ENCODE measurements at places on chromosomes 7 and 10. TPM values are rescaled to one million over a fixed set of nuclear protein-coding genes. Genes with fewer than 3 reads are reported as not detected.
A peak's percentile ranks its signal among the peaks of the same experiment; 100 is the strongest.

DNA sequence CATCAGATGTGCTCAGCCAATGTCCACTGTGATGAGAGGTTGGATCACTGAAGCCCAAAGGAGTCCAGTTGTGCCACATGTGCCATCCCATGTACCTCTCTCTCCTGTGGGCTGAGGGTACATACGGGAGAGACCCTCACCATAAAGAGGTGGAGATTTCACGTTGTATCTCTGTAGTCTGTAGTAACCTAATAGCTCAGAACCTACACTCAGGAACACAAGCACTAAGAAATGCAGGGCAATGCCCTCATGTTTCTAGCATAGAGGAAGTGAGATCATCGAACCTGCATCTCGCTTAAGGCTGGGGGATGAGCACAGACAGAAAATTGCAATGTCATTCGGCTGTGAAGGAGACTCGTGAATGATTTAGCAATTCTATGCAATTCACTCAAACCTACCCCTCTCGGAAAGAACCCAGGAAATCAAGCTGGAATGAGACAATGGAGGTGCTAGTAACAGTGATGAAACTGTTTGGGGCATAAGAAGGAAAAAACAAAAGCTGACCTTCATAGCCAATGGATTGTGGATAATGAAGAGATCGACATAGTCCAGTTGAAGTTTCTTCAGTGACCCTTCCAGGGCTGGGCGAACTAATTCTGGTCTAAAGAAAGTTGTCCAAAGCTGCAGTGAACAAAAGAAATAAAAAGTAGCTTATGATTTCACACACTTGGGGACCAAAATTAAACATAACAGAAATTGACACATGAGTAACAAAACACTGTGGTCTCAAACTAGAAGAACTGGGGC is 80.3 kb upstream of the UCN3 start:
- DNase-seq, result no peak

C10orf71 gene
- total RNA-seq, result 356 TPM

MKX gene
- 0.24 TPM for total RNA-seq

DNA sequence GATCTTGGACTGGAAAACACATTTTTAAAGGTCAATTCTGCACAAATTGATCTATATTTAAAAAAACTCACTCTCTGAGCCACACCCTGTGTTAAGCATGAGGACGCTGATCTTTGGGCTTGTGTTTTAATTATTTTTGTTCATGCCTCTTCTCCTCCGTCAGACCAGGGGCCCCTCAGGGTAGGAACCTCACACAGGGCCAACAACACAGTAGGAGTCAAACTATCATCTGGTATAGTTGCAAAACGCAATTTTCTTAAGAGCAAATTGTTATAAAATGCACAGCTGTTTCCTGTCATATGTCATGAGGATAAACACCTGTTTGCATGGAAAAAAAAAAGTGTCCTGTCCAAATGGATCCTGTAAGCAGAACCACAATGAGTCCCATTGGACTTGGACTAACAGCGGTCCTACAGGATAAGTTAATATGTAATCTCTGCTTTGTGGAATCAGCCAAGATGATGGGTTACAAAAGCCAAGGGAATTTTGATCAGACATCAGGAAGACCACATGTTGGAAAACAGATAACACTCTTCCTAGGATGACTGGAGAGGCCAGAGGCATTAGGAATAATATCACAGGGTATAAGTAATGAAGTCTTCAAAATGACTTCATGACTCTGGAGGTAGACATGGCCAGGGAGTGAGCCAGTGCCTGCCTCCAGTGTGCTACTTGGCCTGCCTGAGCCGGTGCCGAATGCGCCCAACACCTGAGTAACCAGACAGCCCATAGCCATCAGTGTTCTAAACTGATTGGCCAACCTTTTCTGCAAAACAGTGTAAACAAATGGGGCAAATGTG is 184.9 kb upstream of the ADCY1 start:
- DNase-seq, result no peak

GRCh38 chr7:51376420-51377092 is 59.9 kb upstream of the COBL start:
- DNase-seq, result no peak

DNA sequence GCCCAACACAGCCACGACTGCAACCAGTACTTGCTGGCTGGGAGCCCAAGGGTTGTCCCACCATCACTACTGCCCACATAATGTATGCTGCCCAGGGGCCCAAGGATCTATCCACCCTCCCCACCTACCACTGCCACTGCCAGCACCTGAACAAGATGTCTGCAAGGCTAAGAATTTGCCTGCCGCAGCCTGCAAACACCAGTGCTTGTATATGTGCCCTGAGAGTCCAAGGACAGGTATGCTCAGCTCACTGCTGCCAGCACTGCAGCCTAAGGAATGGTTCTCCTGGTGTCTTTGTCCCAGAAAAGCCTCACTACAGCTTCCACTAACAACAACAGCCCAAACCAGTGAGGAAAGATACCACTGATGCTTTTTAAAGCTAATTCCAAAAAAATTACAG is 1174.0 kb downstream of the SORCS1 start:
- DNase-seq, result no peak

FGF8 gene
- total RNA-seq, result not detected

GRCh38 chr7:128781851-128782250 is 6.3 kb upstream of the OPN1SW start:
- DNase-seq, result no peak

CYP26C1 gene
- total RNA-seq, result not detected

DPYSL4 gene
- total RNA-seq, result 0.86 TPM

DNA sequence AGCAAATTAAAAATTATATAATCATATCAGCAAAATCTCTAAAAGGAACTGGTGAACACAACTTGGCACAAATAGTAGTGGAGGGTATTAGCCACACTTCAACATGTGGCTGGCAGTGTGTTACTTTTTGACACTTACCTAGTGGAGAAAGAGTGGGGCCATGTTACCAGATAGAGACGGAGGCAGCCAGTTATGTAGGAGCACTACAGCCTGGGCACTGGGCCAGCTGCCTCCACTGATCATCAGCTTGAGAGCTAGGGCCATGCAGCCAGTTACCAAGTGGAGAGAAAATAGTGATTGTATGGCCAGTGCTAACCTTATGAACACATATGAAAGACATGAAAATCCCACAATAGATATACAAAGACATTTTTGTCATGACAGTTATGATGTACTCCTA is 243.1 kb downstream of the CTNNA3 start:
- DNase-seq, result no peak

DNA sequence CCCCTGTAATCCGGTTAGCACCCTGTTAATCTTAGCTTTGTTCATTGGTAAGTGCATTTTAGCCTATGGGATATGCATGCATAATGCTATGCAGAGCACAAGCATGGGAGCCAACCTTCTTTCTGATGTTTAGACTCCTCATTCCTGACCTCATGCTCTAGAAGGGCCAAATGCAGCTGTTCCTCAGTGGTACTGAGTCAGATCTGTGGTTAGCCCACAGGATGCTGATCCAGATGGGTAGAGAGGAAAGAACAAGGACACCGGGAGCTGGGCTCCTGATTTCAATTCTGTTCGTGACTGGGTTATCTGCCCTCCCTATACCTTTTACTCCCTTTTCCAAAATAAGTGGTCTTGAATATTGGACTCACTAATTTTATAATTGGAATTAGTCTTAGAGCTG is 31.7 kb upstream of the C10orf90 start:
- DNase-seq, result no peak

OGDHL gene
- total RNA-seq, result not detected

NEUROG3 gene
- not detected for total RNA-seq

DNA sequence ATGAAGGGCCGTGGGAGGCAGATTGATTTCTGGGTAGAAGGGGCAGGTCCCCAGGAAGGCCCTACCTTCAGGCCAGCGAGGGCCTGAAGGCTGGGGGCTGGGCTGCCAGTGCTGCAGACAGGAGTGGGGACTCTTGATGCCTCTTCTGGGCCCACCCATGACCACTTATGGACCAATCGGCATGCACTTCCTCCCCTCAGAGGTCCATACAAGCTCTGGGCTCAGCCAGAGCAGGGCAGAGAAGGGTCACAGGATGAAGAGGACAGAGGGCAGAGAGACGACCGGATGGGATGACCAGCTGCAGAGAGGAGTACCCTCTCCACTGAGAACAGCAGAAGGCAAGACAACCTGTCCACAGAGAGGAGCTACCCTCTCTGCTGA is 120.1 kb downstream of the DYNC2I1 start:
- no peak for DNase-seq

PPP1R9A gene
- 13.5 TPM for total RNA-seq

SPACDR gene
- total RNA-seq, result not detected

DNA sequence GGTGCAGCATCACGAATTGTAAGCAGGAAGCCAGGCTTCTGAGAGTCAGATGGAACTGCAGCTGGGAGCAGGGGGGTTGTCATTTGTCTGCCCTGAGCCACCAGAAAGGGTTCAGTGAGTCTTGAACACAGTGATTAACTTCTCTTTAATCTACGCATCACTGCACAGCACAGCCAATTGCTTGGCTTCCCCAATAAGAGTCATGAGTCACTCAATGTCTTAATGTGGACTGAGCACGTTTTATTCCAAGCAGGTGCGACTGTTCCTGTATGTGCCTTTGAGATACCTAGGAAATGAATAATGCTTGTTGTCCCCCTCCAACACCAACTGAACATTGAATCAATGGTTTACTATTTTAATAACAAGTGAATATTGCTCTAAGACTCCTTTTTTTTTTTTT is 26.0 kb upstream of the PLEKHA1 start:
- DNase-seq, result no peak

DNA sequence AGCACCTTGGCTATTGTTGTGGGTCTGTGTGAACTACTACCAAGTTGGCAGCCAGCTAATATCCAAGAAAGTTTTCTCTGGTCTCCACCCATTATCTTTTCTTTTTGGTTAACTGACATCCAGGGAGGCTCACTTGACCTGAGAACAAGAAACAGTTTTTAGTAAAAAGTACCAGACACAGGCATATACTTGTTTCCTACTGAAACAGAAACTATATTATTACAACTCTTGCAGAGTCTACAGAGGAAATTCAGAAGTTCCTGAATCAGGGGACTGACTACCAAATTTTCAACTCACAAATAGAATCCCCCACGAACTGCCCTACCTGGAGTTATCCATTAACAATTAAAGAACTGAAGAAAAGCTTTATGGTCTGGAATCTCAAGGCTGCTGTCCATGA is 168.9 kb downstream of the KCND2 start:
- DNase-seq, result no peak

CALML3 gene
- total RNA-seq, result not detected

DNA sequence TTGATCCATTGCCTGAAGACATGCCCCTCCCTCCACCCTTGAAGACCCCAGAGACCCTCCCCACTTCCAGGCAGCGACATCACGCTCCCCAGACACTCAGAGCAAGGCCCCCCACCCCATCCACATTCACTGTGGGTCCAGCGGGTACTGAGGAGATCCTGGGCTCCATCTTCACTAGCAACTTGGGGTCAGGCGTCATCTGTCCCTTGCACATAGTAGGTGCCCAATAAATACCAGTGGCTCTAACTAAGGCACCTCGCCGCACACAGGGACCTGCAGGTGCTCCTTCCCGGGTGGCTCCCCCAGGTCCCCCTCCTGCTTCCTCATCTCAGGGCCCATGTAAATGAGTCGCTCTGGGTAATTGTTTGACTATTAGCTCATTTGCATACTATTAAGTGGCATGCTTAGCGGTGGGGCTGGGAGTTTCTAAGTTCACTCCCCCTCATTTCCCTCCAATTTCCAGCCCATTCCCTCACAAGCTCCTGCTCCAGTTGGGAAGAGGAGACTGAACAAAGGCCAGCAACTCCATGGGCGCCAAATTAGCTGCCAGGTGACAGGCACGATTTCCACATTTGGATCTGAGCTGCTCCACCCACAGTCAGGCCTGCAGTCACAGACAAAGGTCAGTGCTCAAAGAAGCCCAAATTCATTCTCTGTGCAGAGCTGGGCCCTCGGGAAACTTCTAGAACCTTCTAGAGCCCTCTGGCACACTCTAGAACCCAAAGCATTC is 29.7 kb downstream of the EBF3 start:
- peak; percentile 59 for DNase-seq

DNA sequence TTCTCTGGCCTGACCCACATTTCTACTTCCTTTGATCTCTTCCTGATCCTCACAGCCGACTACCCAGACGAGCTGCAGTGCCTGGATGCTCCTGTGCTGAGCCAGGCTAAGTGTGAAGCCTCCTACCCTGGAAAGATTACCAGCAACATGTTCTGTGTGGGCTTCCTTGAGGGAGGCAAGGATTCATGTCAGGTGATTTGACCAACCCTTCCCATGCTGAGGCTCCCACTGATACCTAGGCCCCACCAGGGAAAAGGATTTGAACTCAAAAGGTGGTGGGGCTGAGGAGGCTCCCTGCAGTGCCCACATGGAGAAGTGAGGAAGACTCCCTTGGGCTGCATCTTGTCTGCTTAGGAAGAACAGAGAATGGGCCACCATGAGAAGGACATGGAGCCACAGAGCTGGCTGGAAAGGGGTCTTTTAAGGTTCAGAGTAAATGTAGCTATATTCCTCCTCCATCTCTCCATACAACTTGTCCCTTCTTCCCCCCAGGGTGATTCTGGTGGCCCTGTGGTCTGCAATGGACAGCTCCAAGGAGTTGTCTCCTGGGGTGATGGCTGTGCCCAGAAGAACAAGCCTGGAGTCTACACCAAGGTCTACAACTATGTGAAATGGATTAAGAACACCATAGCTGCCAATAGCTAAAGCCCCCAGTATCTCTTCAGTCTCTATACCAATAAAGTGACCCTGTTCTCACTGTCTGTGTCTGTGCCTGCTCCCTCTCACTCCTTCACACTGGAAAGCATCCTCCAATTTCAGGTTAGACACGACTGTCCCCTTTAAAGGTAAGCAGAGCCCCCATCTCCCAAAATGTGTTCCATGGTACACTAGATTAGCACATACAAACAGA is 3.3 kb downstream of the PRSS1 start:
- DNase-seq, result no peak

DNA sequence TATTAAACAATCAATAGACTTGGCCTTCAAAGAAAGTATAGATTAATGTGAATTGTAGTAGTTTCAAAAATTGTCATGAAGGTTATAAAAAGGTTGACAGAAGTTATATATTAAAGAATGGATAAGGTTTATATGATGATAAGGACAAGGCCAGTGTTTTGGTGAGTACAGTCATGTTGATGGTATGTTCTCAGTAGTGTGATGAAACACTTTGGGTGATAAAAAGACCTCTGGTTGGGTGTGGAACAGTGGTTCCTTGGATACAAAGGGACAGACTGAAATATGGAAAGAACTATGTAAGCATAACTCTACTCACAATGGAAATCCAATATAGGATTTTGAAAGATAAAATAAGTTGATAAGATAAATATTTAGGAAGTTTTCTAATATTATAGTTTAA is 866.3 kb downstream of the ANKRD7 start:
- DNase-seq, result no peak

NRCAM gene
- 1.0 TPM for total RNA-seq

GRCh38 chr10:26438534-26439341 is 597 bp downstream of the APBB1IP start:
- DNase-seq, result peak; percentile 53

- DNase-seq, result no peak
Measured at GRCh38 chr7:150978126-150978789, at the start of gene KCNH2. Gene KCNH2 (minus strand): TSS chr7:150978321. CDS start chr7:150977913, 408 bp downstream.

- peak; percentile 79 for DNase-seq
Measured at GRCh38 chr10:103776878-103777591, 78.3 kb downstream of the SH3PXD2A start.

SAP25 gene
- total RNA-seq, result not detected
